A549 treated with CpdA at 1 μM for 4 hours (cell line): ENCODE measurements at places on chromosomes 12 and 14. TPM values are rescaled to one million over a fixed set of nuclear protein-coding genes. Genes with fewer than 3 reads are reported as not detected.

Gene ACADS
- total RNA-seq = 8.0 to 11.6 TPM (median 9.7 TPM) in 5 replicates

Gene RPL10L
- not detected in 5 replicates for total RNA-seq

Gene TPH2
- total RNA-seq = not detected in 5 replicates

Gene KIF26A
- total RNA-seq = 2.3 to 4.1 TPM (median 3.4 TPM) in 5 replicates

Gene SLC16A7
- 0.10 to 0.27 TPM (median 0.22 TPM) in 5 replicates for total RNA-seq

Gene AQP6
- total RNA-seq = not detected in 5 replicates

Gene RDH11
- 59.7 to 71.1 TPM (median 63.5 TPM) in 5 replicates for total RNA-seq

Gene JPH4
- 0.03 TPM in 1 of 5 replicates, not detected in the others for total RNA-seq

Gene ADAM21
- 0.03 TPM in 1 of 5 replicates, not detected in the others for total RNA-seq

Gene PZP
- not detected in 5 replicates for total RNA-seq

Gene SFSWAP
- total RNA-seq = 27.1 to 32.4 TPM (median 29.8 TPM) in 5 replicates

Gene ARPC3
- total RNA-seq = 442 to 835 TPM (median 448 TPM) in 5 replicates

Gene CIT
- 11.0 to 13.4 TPM (median 13.1 TPM) in 5 replicates for total RNA-seq

Gene MUCL1
- total RNA-seq = not detected in 5 replicates

Gene TAS2R31
- 0.08 to 0.13 TPM in 2 of 5 replicates, not detected in the others for total RNA-seq

Gene OSGEP
- 23.9 to 30.0 TPM (median 26.1 TPM) in 5 replicates for total RNA-seq

Gene CDKN1B
- total RNA-seq = 18.4 to 20.4 TPM (median 19.4 TPM) in 5 replicates

Gene CLEC9A
- not detected in 5 replicates for total RNA-seq

Gene NUAK1
- total RNA-seq = 10.8 to 12.7 TPM (median 12.0 TPM) in 5 replicates

Gene RIMBP2
- 0.01 TPM in 1 of 5 replicates, not detected in the others for total RNA-seq

Gene TAS2R14
- total RNA-seq = 0.57 to 0.98 TPM (median 0.75 TPM) in 5 replicates

Gene INSM2
- total RNA-seq = 0.02 to 0.05 TPM in 2 of 5 replicates, not detected in the others

Gene NELL2
- total RNA-seq = 0.16 to 0.30 TPM in 2 of 5 replicates, not detected in the others

Gene PLXNC1
- total RNA-seq = 0.06 to 0.38 TPM (median 0.12 TPM) in 5 replicates

Gene CLSTN3
- 12.6 to 18.0 TPM (median 14.3 TPM) in 5 replicates for total RNA-seq

Gene RHEBL1
- 5.1 to 6.3 TPM (median 5.6 TPM) in 5 replicates for total RNA-seq

Gene KRT79
- total RNA-seq = 0.09 to 0.22 TPM (median 0.16 TPM) in 4 of 5 replicates, not detected in the other

Gene MED13L
- total RNA-seq = 20.3 to 33.3 TPM (median 25.2 TPM) in 5 replicates

Gene CS
- total RNA-seq = 147 to 170 TPM (median 156 TPM) in 5 replicates

Gene SEL1L
- 19.3 to 29.0 TPM (median 27.9 TPM) in 5 replicates for total RNA-seq

Gene AQP5
- total RNA-seq = not detected in 5 replicates

Gene FOXN4
- 0.03 to 0.12 TPM in 2 of 5 replicates, not detected in the others for total RNA-seq

Gene IFNG-AS1
- total RNA-seq = not detected in 5 replicates

Gene DPF3
- total RNA-seq = 0.10 to 0.61 TPM (median 0.27 TPM) in 5 replicates

Gene ST8SIA1
- 0.06 to 0.08 TPM in 2 of 5 replicates, not detected in the others for total RNA-seq

Gene KLRC3
- 0.29 to 0.32 TPM in 2 of 5 replicates, not detected in the others for total RNA-seq

Gene ZC2HC1C
- 2.2 to 3.1 TPM (median 2.8 TPM) in 5 replicates for total RNA-seq

Gene KRT3
- total RNA-seq = 0.03 to 0.10 TPM in 2 of 5 replicates, not detected in the others

Gene POTEM
- total RNA-seq = not detected in 5 replicates

Gene TMEM63C
- total RNA-seq = 0.37 to 1.8 TPM (median 1.3 TPM) in 5 replicates

Gene CCDC197
- not detected in 5 replicates for total RNA-seq

Gene C3AR1
- total RNA-seq = not detected in 5 replicates

Gene CACNA1C
- total RNA-seq = 0.03 to 0.09 TPM (median 0.08 TPM) in 4 of 5 replicates, not detected in the other

Gene C12orf42
- total RNA-seq = 0.05 TPM in 1 of 5 replicates, not detected in the others

Gene PTGER2
- total RNA-seq = 1.3 to 1.6 TPM (median 1.5 TPM) in 5 replicates
